ENCODE measurements at places on chromosomes 7 and 10.

- peak; percentile 80 for DNase-seq
Measured at GRCh38 chr7:46682836-46683624, 762.0 kb upstream of the IGFBP3 start.

- no peak for DNase-seq
Measured at GRCh38 chr10:130999376-131000202, 311.9 kb downstream of the TCERG1L start.

- DNase-seq, result no peak
Measured at GRCh38 chr7:84985073-84985784, 201.6 kb downstream of the SEMA3D start.

DNA sequence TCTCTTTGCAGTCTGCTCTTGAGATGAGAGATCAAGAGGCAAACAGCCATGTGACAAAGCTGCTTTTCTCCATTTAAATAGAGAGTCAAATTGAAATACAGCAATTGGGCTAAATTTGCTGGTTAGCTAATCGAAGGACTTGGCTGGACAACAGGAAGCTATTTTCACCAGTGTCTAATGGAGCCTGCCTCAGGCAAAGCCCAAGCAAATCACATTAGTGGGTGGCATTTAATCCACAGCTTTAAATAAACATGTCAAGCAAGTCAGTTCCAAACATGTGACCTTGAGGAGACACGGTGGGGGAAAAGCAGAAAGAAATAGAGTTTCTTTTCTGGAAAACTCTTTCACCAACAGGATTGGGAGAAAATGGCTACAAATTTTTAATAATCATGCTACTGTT is 180.5 kb upstream of the AOAH start:
- DNase-seq, result no peak

DNA sequence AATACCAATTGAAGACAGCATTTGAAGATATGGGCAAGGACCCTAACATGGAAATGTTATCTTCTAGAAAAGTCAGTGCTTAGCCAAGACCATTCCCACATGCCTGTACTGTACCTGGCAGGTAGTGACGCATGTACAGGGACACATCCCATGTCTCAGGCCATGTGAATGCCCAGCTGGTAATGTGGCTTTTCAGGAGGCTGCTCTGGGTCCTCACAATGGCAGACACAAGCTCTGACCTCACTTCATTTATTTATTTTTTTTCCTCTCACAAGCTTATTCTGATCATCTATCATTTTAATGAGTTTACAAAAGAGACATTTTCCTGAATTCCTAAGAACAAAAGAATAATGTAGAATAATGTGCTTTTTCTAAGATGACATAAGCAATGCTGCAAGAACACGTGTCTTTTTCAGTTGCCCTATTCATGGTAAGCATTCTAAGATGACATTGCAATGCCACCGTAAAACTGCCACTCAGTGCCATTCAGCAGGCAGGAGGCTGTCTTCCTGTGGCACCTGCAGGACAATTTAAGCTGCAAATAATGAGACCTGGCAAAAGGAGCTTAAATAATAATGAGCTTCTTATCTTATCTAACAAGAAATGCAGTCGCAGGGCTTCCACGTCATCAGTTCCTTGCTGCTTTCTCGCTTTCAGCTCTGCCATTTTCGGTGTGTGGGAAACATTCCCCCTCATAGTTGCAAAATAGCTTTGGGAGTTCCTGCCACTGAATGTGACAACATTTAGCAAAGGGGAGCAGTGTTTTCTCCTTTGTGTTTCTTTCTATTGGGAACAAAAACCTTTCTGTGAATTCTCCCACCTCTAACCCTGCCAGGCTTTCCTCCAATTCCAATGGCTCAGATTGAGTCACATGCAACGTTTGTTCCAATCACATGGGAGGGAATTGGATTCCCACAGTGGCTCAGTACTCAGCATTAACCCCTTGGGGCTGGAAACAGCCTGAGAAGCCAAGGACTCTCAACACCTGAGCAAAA is 113.0 kb downstream of the SEC23IP start:
- peak; percentile 2 for DNase-seq

DNA sequence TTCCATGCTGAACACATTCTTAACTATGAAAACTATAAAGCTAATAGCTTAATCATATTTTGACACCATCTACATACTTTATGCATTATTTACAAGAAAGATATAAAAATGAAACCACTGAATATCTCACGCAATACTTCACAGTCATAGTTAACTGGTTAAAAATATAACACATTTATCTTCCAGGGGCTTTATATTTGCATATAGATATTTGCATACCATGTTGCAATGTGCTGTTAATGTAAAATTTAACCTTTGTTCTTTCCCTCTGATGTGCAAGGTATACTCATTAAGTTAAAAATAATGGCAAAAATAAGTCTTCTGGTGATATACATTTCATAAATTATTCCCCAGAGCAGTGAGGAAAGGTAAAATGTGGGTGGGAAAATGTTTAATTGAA is 76.9 kb upstream of the MGMT start:
- no peak for DNase-seq
